NCI-H2081 treated with DMSO at 0.1 percent for 48 hours (cell line): ENCODE measurements at places on chromosomes 6 and 20.

- DNase-seq, result no peak
Measured at GRCh38 chr6:125013938-125014660, 51.9 kb downstream of the RNF217 start.

GRCh38 chr20:50877232-50877743 is 53.9 kb downstream of the ADNP start:
- DNase-seq, result no peak

DNA sequence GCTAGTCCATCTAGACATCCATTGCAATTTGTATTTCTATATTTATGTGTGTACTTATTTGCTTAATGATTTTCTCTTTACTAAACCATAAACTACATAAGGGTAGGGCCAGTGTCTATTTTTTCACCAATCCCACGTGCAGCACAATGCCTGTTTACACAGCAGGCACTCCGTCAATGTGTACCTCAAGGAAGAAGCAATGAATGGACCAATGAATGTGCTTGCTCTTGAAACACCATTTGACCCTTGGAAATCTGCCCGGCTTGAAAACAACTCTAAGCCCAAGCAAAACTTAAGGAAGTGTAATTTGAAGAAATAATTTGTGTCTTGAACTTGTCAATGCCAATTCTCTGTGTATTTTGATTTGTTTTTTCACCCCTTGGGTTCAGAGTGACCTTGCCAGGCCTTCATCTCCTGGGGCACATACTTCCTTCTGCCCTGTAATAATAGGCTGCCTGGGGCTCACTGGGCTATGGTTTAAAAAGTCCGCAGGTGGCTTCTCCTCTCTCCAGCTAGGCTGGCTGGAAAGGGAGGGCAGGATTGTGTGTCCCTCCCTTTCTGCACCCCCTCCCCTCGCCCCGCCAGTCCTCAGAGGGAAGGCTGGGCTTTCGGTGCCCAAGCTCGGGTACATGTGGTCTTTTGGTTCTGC is 140.8 kb upstream of the ARMC2 start:
- no peak for DNase-seq

DNA sequence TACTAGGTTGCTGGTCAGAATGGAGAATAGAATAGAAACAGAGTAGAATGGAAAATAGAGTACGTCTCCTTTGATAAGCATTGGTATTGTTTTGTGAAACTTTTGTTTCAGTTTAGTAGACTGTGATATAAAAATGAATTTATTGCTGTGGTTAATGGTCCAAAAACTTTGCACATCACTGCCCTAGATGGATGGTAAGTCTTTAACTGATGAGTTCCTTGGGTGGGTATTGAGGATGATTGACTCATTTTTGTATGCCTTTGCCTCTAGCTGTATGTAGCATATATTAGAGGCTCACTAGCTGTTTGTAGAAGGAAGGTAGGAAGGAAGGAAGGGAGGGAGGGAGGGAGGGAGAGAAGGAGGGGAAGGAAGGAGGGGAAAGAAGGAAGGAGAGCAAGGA is 48.3 kb downstream of the ZDHHC14 start:
- no peak for DNase-seq

DNA sequence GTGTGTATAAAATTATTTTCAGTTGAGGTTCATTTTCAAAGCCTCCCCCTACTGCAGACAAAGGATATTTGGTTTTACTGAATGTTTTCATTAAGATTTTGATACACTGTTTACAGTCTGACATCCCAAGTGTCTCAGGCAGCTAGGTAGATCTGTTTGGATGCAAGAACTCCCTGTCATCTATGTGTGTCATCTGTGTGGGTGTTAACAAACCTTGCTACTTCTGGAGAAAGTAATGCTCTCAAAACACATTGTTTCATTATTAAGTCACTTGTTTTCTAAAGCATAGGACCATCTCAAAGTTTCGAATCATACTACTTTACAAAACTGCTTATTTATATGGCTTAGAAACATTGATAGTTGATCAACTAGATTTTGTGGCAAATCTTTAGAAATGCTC is 114.5 kb upstream of the TMEM170B start:
- no peak for DNase-seq

GRCh38 chr6:43600595-43600994 is 24.6 kb downstream of the POLH start:
- no peak for DNase-seq

GRCh38 chr6:131998255-131998982 is 47.2 kb upstream of the CCN2 start:
- no peak for DNase-seq
